ENCODE measurements at places on chromosomes 2 and 18.

GRCh38 chr2:124702777-124703176 lies 677.7 kb downstream of the CNTNAP5 start:
- no peak for DNase-seq

GRCh38 chr2:17476830-17477229 lies 41.4 kb downstream of the RAD51AP2 start:
- DNase-seq = no peak

- DNase-seq = no peak
These were observed 228.0 kb upstream of the MEX3C start for GRCh38 chr18:51425475-51425874.

DNA sequence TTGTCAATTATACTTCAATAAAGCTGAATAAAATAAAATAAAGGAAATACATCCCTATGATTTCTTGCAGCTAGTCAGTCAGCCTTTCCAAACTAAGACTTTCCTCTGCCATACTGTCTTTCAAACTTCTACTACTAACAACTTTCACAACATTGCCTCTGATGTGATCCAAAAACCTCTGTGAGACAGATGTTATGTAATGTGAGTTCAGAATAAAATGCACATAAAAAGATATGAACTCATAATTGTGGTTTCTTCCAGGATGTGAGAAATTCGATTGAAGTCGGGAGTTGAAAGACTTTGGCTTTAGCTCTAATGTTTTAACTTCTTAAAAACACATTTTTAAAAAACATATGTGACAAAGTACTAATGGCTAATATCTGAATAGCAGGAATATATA lies 98.7 kb downstream of the PIGN start:
- DNase-seq = no peak

- DNase-seq = no peak
These were observed 81.8 kb upstream of the SH3BP4 start for GRCh38 chr2:234869969-234870368.

DNA sequence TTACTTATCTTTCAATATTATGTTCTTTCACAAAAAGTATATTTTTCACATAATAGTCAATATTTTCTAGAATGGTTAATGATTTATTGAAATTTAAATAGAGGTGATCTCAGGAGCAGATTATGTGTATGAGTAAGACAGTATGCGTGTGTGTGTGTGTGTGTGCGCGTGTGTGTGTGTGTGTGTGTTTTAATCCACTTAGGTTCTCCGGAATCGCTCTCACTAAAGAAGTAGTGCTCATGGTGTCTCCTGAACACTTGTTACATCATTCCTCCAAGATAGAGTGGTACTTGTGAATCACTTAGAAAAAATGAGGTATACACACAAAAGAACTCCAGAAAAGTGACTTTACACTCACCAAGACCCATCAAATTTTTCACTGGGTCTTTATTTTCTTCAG lies 91.0 kb upstream of the KCNH7 start:
- no peak for DNase-seq

DNA sequence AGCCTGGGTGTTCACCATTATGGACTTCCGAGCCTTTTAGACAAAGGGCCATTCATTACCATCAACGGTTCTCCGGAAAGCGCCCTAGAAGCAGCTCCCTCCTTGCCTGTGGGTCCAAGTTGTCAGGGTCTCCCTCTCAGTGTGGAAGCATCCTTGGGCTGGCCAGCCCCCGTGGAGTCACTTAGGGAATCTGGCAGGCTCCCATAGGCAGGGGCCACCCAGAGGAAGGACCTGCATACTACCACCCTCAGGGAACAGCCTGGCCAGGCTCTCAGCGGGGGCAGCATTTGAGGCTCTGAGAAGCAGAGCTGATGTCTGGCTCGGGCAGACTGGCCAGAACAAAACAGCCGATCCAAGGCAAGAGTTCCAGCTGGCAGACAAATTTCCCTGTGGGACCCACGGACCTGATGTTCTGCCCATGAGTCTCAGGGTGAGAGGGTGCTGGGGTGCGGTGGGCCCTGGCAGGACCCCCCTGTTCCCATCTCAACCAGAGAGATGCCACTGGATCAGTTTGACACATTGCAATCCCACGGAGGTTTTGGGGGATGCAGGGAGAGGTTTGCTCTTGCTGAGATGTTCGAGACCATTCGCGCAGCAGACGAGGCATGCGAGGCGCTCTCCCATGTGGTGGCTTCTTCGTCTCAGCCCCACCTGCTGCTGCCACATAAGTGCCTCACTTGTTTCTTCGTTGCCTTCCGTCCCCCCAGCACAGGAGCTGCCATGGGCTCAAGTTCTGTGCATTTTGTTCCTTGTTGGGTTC lies 56.9 kb downstream of the ACKR3 start:
- DNase-seq = no peak

GRCh38 chr2:12412898-12413305 lies 303.8 kb upstream of the TRIB2 start:
- DNase-seq = no peak

- DNase-seq = no peak
These were observed 67.6 kb downstream of the DHRS9 start for GRCh38 chr2:169136885-169137534.

GRCh38 chr2:48414980-48415835 lies 114.7 kb upstream of the STON1 start:
- no peak for DNase-seq

DNA sequence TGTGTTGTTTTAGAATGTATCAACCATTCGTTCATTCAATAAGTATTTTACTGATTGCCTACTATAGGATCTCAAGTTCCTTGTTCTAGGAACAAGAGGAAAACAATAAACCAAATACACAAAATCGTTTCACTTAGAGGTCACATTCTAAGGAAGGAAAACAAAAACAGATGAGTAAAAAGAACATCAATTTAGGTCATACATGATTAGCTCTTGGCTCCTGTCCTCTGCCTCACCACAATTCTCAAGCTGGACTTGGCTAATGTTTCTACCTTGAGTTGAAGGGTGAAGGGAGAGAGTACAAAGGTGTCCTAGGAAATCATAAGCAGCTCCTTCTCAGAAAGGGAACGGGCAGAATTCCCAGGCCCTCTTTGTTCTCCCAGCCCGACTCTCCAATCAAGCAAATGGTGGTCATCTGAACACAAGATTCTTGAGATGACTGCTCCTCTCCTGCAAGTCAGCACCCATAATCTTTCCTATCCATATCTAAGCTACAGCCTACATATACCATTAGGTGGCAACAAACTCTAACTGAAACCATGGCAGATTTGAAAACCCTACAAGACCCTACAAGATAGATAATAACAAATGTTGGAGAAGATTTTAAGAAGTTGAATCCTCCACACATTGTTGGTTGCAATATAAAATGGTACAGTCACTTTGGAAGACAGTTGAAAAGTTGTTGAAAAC lies 76.0 kb downstream of the CBLN2 start:
- no peak for DNase-seq

DNA sequence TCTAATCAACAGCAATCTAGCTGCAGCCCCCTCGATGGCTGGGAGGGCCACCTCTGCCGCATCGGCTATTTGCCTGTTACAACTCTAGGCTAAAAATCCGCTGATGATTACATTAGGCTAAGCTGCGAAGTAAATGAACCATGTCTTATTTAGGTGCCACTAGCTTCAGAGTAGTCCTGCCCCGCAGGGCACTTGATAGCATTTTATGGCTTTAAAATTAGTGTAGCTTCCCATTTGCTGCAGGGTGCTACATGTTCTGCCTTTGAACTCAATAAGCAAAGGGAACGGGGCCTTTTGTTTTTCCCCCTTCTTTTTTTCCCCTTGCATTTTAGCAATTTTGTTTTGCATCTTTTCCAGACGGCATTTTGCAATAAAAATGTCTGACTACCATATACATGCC lies 270.2 kb downstream of the GBX2 start:
- no peak for DNase-seq

GRCh38 chr2:63648632-63649031 lies 59.9 kb downstream of the MDH1 start:
- DNase-seq = no peak

GRCh38 chr2:85163675-85164074 lies 30.5 kb downstream of the TCF7L1 start:
- no peak for DNase-seq

- no peak for DNase-seq
These were observed 199.4 kb downstream of the SPP2 start for GRCh38 chr2:234249873-234250272.

- DNase-seq = no peak
These were observed 478.8 kb downstream of the ADCYAP1 start for GRCh38 chr18:1383465-1383864.

- no peak for DNase-seq
These were observed 1206.0 kb upstream of the ZEB2 start for GRCh38 chr2:145725876-145726275.

DNA sequence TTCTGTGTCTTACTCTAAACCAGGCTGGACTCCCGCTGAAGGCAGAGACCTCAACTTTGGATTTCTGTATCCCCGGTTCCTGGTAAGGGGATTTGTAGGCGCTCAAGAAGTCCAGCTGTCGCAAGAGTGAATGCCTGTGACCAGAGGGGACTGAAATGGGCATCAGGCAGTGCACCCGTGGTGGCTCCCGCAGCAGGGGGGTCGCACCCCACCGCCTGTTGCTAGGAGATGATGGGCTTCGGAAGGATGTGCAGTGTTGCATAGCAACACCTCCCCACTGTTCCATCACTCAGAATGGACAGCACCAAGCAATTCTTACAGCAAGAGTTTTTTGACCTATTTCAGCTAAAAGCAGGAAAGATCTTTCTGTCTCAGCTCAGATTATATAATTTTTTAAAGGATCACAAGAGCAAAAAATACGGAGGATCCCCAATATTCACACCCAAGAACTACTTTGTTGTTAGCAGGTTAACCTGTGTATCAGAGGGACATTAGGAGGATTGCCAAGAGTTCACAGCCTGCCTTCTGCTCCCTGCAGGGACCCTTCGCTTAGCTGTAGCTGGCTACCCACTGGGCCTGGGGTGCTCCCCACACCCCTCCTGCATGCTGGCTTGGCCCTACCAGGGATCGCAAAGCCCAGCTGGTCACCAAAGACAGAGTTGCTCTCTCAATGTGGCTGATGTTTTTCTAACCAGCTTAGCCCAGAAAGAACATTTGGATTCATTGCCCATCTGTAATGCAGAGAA lies 63.8 kb downstream of the SOWAHC start:
- no peak for DNase-seq

GRCh38 chr2:70830366-70830765 lies 5.2 kb downstream of the CD207 start:
- no peak for DNase-seq

GRCh38 chr2:54903736-54904554 lies 146.3 kb downstream of the RTN4 start:
- peak; percentile 32 for DNase-seq

GRCh38 chr2:45869165-45869501 lies 217.7 kb downstream of the PRKCE start:
- no peak for DNase-seq

DNA sequence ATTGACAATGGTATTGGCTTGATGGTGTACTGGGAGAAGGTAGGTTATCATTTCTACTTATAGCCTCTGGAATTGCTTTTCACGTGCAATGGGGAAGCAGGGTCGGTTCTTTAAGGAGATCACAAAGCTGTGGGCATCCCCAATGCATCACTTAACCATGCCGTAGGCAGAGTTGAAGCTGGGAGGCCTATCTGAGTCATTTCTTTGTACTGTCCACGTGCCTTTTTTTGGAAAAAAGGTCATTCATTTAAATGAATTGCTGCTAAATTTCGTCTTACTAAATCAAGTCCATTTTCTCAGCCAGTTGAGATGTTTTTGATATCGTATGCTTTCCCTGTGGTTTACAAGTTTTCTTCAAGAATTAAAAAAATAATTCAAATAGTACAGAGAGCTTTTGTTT lies 17.2 kb upstream of the GYPC start:
- DNase-seq = no peak
